HL-60 (cell line): ENCODE measurements at places on chromosomes 3 and 15.

- no peak for DNase-seq
Measured at GRCh38 chr3:185778094-185778493, 46.7 kb downstream of the IGF2BP2 start.

- DNase-seq = no peak
Measured at GRCh38 chr3:46942481-46943236, 33.9 kb downstream of the CCDC12 start.

DNA sequence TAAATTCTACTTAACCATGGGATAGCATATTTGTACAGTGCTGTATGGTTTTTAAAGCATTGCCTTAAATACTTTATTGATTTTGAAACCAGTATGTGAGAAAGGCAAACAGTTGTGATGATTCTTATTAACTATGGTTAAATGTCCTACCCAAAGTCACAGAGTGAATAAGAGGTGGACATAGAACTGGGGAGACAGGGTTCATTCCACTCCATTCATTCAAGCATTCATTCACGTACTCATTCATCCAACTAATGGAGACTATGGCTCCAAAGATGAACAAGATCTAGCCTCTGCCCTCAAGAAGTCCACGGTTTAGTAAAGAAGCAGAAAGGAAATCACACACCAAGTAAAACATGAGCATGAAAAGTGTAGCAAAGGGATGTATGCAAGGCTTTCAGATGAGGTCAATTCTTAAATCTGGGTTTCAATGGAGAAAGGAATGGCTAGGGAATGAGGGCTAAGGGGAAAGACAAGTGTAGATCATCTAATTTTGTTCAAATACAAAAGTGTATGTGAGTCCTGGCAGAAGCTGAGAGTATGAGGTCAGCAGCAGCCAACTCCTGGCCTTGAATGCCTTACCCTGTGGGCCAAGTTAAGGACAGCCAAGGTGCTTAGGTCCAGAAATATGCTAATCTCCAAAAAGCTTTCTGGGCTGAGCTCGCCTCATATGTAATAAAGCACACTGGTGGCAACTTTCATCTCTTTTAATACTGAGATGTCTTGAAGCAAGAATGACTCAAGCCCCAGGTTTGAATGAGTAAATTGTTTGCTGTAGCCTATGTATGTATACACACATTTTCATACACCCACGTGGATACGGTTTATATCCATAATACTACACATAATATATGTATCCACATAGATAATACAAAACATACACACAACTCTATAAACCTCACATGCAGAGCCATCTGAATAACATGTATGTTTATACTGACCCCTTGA, 4.3 kb downstream of the TNIK start:
- no peak for DNase-seq

- no peak for DNase-seq
Measured at GRCh38 chr3:102225407-102226132, 209.2 kb upstream of the ZPLD1 start.

- no peak for DNase-seq
Measured at GRCh38 chr3:64457811-64458210, 230.0 kb downstream of the ADAMTS9 start.
